Fibroblast of skin of scalp (primary cell): ENCODE measurements at places on chromosomes 12 and 14.

GRCh38 chr14:101192661-101193000 lies 289.1 kb upstream of the RTL1 start:
- no peak for DNase-seq

- peak; percentile 49 for DNase-seq
Measured at GRCh38 chr12:130335517-130336392, 1.9 kb upstream of the PIWIL1 start.

DNA sequence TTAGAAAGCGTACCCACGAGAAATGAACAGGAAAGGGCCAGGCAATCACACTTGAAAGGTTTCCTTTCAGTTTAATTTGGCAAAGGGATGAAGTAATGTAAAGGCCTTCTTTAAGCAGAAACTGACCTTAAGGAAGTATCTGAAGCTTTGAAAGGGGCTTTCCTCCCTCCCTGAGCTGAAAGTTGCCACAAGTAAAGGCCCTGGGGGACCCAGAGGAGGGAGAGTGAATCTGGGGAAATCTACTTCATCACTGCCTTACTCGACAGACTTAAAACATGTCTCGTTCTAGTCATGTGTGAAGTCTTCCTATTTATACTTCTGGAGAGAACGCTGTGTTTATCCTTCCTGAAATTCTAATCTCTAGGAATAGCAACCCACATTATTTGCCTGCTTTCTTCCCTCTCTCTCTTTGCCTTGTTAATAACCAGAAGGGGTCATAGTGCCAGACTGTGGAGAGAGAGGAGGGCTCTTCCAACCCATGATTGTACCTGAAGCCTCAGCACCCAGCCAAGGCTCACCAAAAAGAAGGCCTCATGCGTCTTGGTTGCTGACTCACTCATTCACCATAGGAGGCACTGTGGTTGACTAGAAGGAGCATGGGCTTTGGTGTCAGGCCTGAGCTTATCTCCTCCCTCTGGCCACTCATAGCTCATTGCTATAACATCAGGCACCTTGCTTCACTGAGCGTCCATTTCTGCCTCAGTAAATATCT lies 10.2 kb upstream of the GPX2 start:
- no peak for DNase-seq

- no peak for DNase-seq
Measured at GRCh38 chr14:59069163-59069854, 119.2 kb upstream of the DAAM1 start.

- no peak for DNase-seq
Measured at GRCh38 chr14:81350344-81351130, 49.6 kb downstream of the STON2 start.
